ENCODE measurements at places on chromosomes 4 and X.

DNA sequence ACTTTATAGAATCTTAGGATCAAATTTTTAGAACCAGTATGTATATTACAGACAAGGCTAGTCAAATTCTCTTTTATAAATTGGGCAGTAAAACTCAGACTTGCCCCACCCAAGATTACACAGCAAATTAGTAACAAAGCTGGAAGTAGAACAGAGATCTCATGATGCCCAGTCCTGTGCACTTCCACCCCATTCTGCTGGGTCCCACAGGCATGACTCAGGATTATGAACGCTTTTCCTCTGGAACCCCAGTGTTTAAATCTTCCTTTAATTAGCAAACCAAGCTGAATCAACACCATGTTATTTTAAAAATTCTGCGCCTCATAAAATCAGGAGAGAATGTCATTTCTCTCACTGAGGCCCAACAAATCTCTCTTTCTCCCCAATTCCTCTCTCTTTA, 1.5 kb upstream of the IL13RA2 start:
- no peak for DNase-seq

DNA sequence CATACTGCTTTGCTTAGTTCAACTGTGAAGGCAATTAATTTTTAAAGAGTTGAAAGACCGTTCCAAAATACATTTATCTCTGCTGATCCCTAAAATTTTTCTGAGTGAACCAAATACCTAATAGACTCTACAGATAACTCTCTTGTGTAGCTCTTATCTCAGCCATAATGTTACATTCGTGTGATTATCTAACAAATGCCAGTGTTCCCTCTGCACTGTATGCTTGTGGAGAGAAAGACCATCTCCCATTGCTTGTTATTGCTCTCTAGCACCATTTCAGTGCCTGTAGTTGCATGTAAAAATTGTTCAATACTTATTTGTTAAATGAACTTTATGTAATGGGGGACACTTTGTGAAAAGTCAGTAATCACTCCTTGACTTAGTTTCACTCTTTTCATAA, 81.3 kb upstream of the ATOH1 start:
- no peak for DNase-seq

- no peak for DNase-seq
Measured at GRCh38 chr4:170538821-170539473, 449.2 kb upstream of the AADAT start.

DNA sequence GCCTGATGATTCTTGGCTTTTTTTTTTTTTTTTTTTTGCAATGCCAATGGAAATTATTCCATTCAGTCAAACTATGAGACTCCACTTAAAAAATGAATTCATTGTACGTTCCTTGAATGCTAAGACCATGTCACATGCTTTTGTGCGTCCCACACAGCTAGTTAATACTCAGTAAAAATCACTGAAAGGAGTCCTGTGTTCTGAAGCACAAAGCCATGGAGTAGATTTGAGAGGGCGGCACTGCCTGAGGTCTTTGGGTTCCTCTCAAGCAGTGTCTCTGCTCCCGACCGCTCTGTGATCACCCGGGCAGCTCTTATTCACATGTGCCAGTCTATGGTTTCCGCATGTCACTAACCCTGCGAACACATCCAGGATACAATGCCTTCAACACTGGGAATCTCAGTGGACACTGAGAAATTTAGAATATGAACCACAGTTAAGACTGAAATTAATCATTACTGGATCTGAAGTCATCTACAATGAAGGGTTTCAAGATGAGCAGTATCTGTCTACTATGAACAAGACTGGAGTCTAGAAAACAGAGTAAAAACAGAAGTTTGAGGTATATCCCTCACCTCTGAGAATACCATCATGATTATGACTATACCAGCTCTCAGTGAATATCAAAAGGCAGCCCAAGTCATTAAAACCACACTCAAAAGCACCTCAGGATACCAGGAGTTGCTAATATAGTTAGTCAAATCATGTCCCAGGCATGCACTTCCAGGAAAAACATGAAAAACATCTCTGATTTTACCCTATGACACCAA, 193.0 kb downstream of the MGST2 start:
- no peak for DNase-seq

- DNase-seq = no peak
Measured at GRCh38 chr4:151256134-151256533, 20.8 kb upstream of the PRSS48 start.

DNA sequence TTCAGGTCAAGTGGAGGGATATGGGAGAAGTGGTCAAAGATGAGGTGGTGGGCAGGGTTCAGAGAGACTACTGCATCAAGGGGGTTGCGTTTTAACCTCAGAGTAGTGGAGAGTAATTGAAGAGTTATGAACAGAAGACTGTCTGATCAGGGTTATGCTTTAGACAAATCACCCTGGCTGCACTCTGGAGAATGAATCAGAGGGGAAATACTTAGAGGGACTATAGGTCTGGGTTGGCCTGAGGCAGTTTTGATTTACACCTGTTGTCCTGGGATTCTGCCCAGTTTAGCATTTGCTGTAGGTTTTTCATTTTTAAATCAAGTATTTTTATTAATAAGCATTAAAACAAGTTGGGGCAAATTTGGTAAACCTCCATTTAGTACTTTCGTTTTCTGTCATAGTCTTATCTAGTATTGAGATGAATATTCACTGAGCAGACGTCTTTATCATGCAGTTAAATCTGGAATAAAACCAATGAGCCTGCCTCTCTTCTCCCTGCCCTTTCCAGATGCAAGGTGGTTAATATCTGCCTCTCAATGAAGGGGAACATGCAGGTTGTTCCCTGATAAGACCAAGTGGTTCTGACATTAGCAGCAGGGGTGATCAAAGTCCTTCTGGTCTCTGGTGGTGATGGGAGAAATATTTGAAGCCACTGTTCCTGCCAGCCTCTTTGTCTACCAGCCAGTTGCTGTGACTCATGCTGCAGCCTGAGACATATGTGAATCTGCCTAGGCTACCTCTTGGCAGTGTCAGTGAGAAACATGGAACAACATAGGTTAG, 116.0 kb upstream of the RPS6KA3 start:
- DNase-seq = no peak
